MCF 10A (cell line): ENCODE measurements at places on chromosomes 7 and 10.
A peak's percentile ranks its signal among the peaks of the same experiment; 100 is the strongest.

DNA sequence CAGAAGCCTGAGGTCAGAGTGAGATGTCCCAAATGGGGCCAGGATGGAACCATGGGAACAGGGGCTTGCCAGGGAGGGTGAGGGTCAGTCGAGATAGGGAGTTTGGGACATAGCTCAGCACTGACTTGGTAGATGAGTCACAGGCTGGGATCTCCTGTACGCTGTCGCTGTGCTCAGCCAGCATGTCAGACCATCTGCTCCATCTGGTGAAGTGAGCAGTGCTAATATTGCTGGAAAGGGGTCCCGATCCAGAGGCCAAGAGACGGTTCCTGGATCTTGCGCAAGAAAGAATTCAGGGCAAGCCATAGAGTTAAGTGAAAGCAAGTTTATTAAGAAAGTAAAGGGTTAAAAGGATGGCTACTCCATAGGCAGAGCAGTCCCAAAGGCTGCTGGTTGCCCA, 505.6 kb downstream of the GALNT17 start:
- no peak for DNase-seq

DNA sequence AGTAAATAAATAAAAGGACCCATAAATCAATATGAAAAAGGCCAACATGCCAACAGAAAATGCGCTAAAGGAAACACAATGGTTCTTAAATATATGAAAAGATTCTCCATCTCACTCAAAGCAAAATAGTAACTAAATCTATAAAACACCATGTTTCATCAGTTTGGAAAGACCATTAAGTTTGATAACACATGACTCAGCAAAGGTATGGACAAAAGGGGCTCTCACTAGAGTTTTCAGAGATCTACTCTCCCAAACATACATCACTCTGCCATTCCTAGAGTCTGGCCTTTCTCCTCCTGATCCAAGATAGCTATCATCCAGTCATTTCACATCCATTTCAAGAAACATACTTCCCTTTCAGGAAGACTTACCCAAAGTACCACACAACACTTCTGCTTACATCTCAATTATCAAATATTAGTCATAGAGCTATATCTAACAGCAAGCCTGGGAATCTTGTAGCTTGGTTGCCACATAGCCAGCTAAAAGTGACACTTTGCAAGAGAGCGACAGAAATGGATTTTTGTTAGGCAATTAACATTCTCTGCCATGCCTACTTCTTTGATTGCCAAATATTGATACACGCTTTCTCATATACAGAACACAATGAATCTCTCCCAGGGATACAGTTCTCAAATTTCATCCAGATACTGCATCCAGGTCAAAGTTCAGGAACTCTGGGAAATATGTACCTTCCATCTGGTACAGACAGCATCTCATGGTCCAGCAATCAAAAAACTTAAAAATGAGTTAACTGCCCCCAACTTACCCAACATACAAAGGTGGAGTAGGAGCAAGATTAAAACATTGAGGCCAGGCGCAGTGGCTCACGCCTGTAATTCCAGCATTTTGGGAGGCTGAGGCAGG, 28.8 kb downstream of the TOMM7 start:
- no peak for DNase-seq

GRCh38 chr7:146772601-146773000, 656.0 kb downstream of the CNTNAP2 start:
- no peak for DNase-seq

GRCh38 chr10:73097305-73097670, 622 bp upstream of the P4HA1 start:
- no peak for DNase-seq

DNA sequence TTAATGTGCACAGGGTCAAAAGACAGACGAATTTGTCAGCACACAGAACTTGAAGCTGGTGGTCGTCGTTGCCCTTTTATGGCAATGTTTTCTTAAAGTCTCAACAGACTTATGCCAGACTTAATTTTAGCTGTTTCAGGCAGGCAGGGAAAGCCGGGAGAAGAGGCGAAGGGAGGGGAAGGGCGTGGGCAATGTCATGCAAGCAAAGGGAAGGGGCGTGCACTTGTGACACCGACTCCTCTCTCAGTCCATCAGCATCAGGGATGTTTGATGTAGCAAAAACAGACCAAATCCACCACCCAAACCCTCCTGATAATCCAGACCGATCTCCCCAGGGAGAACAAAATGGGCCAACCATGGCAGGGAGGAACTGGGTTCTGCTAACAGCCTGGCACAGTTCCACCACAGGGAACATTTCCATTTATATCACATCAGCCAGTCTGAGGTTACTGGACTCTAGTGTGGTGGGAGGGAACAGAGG, 118.1 kb upstream of the RHEB start:
- DNase-seq = peak; percentile 46

GRCh38 chr10:104472957-104473745, 119.5 kb downstream of the CFAP58 start:
- DNase-seq = peak; percentile 18

- DNase-seq = peak; percentile 10
Measured at GRCh38 chr10:42645103-42645502, 6.7 kb upstream of the ZNF33B start.
